Natural killer cell (primary cell): ENCODE measurements at places on chromosomes 12 and 14. TPM values are rescaled to one million over a fixed set of nuclear protein-coding genes. Genes with fewer than 3 reads are reported as not detected.

DNA sequence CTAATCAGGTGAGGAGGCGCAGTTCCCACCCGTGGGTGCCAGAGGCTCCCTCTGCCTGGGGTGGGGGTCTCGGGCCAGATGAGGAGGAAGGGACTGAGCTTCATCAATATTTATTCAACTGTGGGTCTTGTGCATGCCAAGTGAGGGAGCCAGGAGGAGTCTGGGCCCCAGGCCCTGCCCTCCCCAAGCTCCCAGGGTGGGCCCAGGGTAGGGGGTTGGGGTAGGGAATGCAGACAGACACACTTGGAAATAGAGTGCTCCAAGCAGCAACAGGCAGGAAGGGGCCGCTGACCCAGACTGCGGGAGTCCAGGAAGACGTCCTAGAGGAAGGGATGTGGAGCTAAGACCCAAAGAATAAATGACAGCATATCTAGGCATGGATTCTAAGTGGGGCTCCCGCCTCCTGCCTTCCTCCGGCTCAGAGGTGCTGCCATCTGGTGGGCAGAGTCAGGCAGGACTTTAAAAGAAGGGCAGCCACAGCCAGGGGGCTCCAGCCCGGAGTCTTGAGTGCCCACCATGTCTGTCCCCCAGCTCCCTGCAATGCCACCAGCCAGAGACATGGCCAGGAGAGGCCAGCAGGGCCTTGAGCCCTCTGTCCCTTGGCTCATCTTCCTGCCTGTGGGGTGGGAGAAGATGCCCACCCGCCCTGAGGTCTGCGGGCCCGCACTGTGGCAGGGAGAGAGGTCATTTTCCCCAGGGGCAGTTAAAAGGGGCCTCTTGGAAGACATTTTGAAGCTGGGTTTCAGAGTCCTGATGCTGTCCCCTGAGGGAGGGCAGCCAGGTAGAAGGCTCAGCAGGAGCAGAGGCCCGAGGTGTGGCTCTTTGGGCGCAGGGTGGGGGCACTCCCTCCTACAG is 70.1 kb downstream of the PHETA1 start:
- DNase-seq = no peak

DNA sequence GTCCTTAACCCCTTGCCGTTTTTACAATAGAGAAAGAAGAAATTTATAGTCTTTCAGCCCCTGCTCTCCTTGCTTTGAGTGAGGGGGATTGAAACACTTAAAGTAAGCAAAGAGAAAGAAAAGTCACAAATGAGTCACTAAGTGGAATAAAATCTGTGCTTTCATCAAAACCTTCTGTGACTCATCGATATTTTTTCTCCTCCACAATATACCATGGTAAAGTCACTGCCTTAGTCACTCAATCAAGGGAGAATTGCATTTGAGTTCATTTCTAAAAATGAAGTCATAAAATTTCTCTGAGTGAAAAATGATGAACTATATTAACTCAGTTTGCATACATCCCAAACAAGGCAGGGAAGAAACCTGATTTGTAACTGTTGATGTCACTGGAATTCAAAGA is 470.3 kb downstream of the FOXG1 start:
- no peak for DNase-seq

- DNase-seq = no peak
Measured at GRCh38 chr12:109553906-109554500, 19.3 kb downstream of the MMAB start.

GRCh38 chr12:77601069-77601468 is 229.6 kb upstream of the NAV3 start:
- DNase-seq = no peak

- no peak for DNase-seq
Measured at GRCh38 chr14:44612002-44612401, 104.9 kb upstream of the FSCB start.

GRCh38 chr12:34354239-34355200 is 332.2 kb downstream of the ALG10 start:
- DNase-seq = no peak

The GDF11 gene
- 9.2 TPM for total RNA-seq
